ENCODE measurements at places on chromosomes 12 and 14.

DNA sequence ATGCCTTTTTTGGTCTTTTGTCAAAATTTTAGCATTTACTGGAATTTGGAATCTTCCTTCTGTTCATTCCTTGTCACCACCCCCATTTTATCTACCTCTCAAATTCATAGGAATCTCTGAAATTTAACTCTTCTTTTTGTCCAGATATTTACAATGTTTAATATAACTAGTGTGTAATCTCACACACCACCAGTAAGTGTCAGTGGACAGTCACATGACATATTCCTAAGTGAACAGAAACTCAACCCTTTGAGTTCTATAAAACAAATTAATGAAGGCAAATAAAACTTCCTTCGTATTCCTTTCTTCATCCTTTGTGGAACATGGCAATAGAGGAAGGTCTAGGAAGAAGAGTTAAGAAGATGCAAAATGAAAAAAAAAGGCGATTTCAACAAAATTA, 26.6 kb downstream of the ATF7 start:
- no peak for DNase-seq

- no peak for DNase-seq
Measured at GRCh38 chr14:96624661-96625425, 122.7 kb downstream of the PAPOLA start.

GRCh38 chr14:29085546-29085945, 319.0 kb downstream of the FOXG1 start:
- DNase-seq = peak; percentile 6

DNA sequence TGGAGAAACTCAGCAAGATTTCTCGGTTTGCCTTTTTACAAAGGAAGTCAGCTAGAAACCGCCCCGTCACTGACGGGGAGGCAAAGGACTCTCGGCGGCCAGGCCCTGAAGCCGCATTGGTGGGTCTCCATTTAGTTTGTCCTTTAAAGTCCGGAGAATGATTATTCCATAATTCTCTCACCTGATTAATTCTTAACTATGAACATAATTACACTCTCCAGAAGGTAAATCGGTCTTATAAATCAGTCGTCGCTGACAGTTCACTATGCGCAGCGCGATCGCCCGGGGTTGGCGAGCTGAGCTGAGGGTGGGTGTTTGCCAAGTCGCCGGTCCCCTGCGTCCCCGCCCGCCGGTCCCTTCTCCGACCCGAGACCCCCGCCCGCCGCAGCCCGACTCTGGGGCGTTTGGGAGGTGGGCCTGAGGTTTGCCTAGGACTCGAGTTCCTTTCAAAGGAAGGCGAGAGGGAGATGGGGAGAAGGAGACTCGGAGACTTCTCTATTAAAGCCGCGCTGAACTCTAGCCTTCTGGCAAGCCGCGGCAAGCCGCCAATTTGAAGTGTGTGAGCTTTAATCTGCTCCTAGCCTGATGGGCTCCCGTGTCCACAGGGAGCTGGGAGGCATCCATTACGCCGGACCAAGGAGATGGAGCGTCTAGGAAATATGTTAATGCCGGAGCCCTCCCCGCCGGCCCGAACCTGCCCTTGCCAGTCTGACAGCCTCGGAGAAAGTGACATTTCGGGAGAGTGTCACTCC, 392.9 kb downstream of the NOVA1 start:
- DNase-seq = no peak

DNA sequence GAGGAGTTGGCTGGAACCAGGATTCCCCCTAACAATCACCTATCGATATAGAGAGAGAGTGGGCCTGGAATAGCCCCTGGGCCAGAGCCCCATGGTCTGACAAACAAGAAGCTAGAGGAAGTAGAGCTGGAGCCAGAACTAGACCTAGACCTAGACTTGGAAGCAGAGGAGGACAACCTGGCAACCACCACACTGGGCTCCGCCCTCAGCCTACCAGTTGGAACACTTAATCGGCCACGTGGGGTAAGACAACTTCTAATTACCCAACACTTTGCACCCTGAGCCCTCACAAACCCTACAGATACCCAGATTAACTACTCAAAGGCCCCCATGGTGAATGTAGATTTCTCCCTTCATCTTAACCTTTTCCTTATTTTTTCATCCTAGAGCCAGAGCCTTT, 4.6 kb upstream of the PA2G4 start:
- no peak for DNase-seq

DNA sequence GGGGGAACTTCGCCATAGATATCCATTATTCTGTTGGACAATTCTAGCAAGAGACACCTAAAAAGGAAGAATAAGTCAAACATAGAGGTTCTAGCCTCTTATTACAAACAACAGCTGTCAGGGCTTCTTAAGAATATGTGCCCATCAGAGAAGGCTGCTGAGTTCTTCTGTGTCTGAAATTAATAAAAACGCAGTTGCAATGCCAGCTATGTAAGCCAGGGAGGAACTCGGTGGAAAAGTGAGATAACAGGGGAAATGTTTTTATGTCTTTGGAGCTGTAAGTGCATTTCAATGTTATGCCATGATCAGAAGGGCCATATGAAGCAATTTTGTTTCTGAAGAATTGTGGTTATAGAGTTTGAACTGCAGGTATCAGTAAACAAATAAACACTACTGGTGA, 95.0 kb downstream of the SYT1 start:
- no peak for DNase-seq

DNA sequence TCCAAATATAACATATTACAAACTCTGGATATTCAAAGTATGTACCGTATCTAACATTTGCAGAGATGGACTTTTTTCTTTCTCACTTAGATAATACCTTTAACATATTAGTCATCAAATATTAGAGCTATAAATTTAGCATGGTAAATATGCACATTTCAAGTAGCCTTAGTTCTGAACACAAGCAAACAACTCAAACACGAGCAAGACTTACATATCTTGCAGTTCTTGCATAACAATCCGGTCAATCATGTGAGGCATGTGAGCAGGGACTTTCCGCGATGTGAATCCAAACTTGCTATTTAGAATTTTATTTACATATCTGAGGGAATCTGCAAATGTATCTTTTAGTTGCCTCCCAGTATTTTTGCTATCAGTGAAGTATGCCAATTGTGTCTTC, 22.1 kb upstream of the SYCP3 start:
- no peak for DNase-seq

DNA sequence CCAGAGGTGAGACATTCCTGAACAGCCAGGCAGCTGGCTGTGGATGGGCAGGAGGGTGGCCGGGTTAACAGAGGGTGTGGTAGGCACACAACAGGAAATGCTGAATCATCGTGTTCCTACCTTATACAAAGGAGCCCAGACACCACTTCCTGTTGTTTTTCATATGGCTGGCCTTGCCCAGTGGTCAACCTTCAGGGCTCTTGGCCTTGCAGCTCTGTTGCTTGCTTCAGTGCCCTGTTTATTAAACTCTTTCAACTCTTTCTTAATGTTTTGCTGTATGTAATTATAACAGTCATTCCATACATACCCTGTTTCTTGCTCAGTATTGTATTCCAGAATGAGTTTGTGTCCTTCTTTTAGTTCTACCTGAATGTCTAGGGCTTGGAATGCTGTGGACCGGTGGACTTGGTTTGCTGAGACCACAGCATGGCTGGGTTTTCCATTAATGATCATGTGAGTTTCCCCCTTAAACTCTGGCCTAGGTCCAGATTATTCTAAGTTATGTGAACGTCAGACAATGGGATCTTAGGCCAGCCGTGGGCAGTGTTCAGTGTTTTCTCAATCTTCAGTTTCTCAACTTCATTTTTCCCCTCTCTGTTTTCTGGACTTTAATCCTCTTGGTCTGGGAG, 11.9 kb downstream of the CFAP54 start:
- DNase-seq = peak; percentile 52

- DNase-seq = no peak
Measured at GRCh38 chr14:64225151-64225757, 68.9 kb downstream of the ESR2 start.

- DNase-seq = no peak
Measured at GRCh38 chr12:120159509-120160237, 34.8 kb downstream of the GCN1 start.

All from KBM-7 (cell line).